ENCODE measurements at places on chromosomes 7 and 10. TPM values are rescaled to one million over a fixed set of nuclear protein-coding genes. Genes with fewer than 3 reads are reported as not detected.

DNA sequence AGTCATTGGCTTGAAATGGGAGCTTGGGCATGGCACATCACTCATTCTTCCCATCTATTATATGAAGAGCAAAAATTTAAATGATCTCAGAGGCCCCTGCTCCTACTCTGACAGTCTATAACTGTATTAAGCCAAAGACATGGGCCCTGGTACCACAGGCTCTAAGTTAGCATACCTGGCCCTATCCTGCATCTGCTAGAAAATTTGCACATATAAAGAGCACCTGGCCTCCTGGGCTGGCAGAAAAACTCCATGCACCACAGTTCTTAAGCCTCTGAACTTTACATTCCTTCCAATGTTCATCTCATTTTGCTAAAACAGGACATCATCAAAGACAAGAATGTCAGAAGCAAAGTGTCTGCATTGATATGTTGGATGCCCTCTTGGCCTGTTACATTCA lies 29.6 kb upstream of the ANK3 start:
- no peak for DNase-seq

- DNase-seq: peak; percentile 25
Measured at GRCh38 chr10:60849217-60849616, 70.9 kb downstream of the CDK1 start.

GRCh38 chr10:26274391-26274790 lies 57.8 kb downstream of the GAD2 start:
- no peak for DNase-seq

SYCE1 gene
- 0.47 TPM for total RNA-seq

FAS gene
- total RNA-seq: 4.0 TPM

- peak; percentile 39 for DNase-seq
Measured at GRCh38 chr10:58937423-58937822, 239.0 kb upstream of the PHYHIPL start.

SPDYE6 gene
- not detected for total RNA-seq

- no peak for DNase-seq
Measured at GRCh38 chr10:101766306-101766705, 9.6 kb downstream of the FGF8 start.

PAX2 gene
- total RNA-seq: not detected

ETV1 gene
- total RNA-seq: 29.8 TPM
